ENCODE measurements at places on chromosomes 12 and 14.

GRCh38 chr14:96926001-96926400 lies 128.8 kb downstream of the VRK1 start:
- DNase-seq, result no peak

DNA sequence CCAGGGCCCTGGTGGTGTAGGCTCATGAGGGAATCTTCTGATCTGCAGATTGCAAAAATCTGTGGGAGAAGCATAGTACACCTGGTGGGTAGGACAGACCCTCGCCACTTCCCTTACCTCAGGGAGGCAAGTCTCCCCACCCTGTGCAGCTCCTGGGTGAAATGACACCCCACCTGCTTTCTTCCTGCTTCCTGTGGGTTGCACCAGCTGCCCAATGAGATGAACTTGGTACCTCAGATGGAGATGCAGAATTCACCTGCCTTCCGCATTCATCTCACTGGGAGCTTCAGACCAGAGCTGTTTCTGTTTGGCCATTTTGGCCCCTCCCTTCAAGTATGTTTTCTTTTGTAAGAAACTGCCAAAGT lies 4.7 kb downstream of the CLEC2D start:
- DNase-seq, result no peak

DNA sequence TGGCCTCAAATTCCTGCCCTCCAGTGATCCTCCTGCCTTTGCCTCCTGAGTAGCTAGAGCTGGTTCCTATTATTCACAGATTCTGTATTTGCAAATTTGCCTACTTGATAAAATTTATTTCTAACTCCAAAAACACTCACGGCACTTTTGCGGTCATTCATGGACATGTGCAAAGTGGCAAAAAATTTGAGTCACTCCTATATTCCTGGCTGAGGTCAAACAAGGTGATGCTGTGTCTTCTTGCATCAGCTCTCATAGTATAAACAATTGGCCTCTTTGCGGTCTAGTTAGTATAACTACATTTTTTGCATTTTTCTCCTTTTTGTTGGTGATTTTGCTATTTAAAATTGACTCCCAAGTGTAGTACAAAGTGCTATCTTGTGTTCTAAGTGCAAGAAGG lies 24.7 kb downstream of the ATF1 start:
- no peak for DNase-seq

GRCh38 chr14:54909817-54910558 lies 7.4 kb upstream of the GCH1 start:
- no peak for DNase-seq

- no peak for DNase-seq
Observed at GRCh38 chr12:7884689-7885088, 12.0 kb upstream of the SLC2A14 start.

- no peak for DNase-seq
Observed at GRCh38 chr14:103806805-103807204, 40.6 kb downstream of the PPP1R13B start.

DNA sequence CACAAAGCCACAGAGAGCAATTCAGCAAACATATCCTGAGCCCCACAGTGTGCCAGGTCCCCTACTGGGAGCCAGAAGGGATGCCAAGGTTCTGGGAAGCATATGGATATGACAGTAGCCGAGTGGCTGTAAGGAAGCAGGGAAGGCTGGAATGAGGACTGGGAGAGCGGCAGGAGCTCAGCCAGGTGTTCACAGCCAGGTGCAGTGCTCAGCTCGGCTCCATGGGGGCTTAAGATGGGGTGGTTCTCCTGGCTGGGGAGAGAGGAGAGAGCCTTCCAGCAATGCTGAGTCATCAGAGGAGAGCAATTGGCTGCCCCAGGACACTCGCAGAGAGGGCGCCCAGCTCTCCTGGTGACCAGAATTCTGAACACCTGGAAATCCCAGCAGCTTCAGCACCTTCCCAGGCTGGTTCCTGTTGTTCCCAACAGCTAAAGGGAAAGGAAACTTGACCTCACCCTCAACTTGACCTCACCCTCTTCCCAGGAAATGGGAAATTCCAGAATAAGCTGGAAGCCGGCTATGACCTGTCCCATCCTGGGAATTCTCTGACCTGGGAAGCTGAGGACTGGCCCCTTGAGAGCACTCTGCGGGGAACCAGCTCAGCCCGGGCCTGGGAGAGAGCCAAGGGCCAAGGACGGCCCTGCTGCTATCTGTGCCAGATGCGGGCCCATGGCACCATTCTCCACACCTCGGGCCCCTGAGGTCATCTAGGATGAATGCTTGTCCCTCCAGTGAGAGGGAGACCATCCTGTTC lies 34.6 kb downstream of the SLC6A12 start:
- DNase-seq, result no peak

GRCh38 chr14:26987744-26988363 lies 390.0 kb upstream of the NOVA1 start:
- no peak for DNase-seq

DNA sequence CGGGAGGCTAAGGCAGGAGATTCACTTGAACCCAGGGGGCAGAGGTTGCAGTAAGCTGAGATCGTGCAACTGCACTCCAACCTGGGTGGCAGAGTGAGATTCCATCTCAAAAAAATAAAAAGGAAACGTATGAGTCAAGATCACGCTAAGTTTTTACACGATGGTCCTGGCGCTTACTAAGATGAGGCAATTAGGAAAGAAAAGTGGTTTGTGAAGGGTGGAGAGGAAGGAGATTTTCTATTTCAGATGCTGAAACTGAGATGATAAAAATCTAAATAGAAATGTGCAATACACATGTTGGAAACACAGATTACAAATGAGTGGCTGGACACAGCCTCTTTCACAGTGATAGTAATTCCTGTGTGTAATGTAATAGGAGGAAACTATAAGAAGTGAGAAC lies 63.2 kb downstream of the KDM5A start:
- no peak for DNase-seq

- DNase-seq, result no peak
Observed at GRCh38 chr12:95590775-95591174, 39.5 kb upstream of the USP44 start.
